ENCODE measurements at places on chromosomes 7 and 10.

DNA sequence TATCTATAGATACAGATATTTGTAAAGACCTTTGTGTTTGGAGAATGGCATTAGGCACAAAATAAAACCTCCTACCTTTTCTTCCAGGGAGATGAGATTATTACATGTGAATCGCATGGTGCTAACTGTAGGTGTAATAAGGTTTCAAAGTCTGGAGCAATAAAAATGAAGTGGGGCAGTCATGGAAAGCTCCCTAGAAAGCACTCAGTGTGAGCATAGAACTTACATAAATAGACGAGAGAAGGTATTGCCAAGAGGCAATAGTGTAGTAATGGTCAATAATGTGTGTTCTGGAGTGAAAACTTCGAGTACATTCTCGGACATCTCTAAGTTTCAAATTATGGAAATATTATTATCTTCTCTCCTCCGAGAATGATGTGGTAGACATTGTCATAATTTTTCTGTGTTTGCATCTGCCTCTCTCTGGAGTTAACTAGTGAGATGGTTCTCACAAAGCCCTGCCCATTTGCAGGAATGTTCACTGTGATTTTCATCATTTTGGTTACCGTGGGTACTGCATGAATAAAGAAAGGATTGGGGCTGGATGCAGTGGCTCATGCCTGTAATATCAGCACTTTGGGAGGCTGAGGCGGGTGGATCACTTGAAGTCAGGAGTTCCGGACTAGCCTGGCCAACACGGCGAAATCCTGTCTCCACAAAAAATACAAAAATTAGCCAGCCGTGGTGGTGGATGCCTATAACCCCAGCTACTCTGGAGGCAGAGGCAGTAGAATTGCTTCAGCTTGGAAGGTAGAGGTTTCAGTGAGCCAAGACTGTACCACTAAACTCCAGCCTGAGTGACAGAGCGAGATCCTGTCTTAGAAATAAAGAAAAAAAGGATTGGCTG, 10.6 kb downstream of the VIM start:
- DNase-seq = no peak

GRCh38 chr10:120824881-120825309, 26.3 kb upstream of the WDR11 start:
- peak; percentile 9 for DNase-seq

- no peak for DNase-seq
Measured at GRCh38 chr7:7642081-7642480, 1.5 kb downstream of the UMAD1 start.

GRCh38 chr10:101709359-101710058, 14.5 kb upstream of the FBXW4 start:
- no peak for DNase-seq

DNA sequence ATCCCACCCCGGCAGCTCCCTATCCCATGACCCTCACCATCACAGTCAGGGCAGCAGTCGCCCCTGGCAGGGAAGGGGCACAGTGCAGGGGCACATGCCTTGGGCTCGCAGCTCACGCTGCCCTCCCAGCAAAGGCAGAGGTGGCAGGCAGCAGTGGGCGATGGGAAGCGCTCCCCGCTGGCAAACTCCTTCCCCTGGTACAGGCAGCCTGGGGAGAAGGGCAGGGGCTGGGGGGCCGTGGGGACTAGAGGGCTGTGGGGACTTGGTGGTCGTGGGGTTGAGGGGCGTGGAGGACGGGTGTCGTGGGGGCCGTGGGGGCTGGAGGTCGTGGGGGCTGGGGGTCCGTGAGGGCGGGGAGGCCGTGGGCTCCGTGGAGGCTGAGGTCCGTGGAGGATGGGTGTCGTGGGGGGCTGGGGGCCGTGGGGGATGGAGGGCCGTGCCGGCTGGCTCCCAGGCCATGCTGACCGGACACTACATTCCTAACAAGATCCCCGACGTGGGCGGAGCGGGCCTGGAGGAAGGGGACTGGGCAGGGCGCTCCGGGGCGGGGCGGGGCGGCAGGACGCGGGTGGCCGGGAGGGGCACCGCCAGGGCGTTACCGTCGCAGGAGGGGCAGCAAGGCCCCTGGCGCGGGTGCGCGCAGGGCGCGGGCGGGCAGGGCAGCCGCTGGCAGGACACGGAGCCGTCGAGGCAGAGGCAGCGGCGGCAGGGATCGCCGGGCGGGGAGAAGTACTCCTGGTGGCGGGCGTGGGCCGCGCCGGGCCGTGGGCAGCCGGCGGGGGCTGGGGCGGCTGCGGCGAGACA, 20.0 kb downstream of the KCP start:
- DNase-seq = no peak

DNA sequence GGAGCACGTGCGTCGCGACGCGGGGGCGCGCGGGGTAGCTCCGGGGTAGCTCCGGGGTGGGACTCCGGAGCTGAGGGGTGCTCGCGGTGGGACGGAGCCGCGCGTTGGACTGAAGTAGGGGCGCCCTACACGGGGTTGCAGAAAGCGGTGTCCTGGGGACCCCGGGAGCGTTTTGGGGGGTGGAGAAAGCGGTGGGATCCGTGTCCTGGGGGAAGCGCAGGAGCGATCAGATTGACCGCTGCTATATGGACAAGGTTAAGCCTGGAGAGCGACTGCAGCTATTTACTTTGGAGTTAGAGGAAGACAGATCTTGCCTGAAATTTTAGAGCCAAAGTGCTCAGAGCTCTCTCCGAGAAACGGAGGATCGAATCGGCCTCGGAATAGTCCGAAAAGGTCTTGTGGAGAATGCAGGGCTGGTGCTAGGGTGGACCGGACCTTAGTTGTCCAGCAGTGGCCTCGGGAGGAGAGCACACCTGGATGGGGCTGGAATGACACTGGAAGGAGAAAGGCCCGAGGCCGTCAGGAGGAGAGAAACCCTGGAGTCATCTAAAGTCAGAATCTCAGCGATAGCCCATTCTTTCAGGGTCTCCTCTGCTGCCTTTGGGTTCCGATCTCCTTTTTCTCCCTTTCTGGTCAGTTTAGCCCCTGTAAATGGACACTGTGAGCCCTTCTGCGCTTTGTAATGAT, 564 bp downstream of the PDSS1 start:
- DNase-seq = no peak

- no peak for DNase-seq
Measured at GRCh38 chr7:158394936-158395335, 192.7 kb downstream of the PTPRN2 start.

DNA sequence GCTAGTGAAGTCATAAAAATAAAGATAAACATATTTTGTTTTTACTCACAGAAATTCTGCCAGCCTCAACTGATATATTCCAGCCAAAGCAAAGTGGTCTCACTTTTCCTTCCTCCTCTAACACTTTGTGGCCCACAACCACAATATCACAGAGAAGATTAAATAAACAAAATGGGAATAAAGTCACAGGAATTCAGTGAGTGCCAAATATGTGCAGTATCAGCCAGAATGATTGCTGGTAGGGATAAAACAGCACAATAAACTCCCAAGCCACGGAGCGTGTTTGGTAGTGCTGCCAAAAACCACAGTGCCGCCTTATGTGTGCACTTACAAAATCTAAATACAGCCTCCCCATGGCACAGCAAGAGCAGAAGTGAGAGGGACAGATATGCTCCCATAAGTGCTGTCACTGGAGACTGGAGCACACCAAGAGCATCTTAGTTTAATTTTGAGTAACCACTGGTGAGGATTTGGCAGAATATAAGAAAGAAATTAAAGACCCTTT, 155.8 kb downstream of the POM121L12 start:
- DNase-seq = no peak

GRCh38 chr7:107563081-107563774, 492 bp downstream of the COG5 start:
- no peak for DNase-seq

GRCh38 chr7:69450456-69450855, 147.8 kb upstream of the AUTS2 start:
- DNase-seq = no peak

DNA sequence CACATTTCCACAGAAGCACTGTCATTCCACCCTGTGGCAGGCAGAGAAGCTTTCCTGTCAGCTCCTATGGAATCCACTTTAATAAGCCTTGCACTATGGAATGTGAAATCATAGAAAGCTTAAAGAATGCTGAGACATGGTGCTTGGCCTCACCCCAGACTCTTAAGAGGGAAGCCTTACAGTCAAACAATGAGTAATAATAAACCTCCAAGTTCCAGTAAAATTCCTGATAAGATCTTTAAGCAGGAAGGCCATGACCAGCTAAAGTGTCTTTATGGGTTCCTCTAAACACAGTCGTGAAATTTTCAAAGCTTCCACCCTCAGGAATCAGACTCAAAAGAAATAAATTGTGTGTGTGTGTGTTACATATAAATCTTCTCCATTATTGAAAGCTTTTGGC, 11.9 kb upstream of the TEX36 start:
- no peak for DNase-seq

GRCh38 chr10:34584164-34584563, 230.9 kb downstream of the PARD3 start:
- peak; percentile 53 for DNase-seq

DNA sequence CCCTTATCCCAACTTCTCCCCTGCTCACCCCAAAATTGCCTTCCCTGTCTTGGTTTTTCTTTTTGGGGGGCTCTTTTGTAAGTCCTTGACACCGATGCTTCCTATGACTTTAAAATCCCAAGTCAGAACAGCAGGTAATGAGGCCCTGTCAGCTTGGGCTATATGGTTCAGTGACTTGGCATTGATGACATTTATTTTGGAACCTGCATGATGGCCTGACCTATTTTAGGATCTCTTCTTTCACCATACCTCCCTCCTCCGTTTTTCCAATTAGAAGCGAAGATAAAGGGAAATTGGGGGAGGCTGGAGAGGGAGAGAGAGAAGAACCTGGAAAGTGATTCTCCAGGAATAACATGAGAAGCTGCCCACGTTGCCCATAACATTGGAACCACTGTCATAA, 424.9 kb upstream of the AUTS2 start:
- DNase-seq = no peak

- DNase-seq = no peak
Measured at GRCh38 chr7:100079024-100079560, 2.4 kb downstream of the ZNF3 start.

- DNase-seq = no peak
Measured at GRCh38 chr7:141664450-141664849, 37.5 kb downstream of the DENND11 start.

Data from NCI-H1930 (cell line).